HEK293T (cell line): ENCODE measurements at places on chromosomes 16 and 17.
A peak's percentile ranks its signal among the peaks of the same experiment; 100 is the strongest.

DNA sequence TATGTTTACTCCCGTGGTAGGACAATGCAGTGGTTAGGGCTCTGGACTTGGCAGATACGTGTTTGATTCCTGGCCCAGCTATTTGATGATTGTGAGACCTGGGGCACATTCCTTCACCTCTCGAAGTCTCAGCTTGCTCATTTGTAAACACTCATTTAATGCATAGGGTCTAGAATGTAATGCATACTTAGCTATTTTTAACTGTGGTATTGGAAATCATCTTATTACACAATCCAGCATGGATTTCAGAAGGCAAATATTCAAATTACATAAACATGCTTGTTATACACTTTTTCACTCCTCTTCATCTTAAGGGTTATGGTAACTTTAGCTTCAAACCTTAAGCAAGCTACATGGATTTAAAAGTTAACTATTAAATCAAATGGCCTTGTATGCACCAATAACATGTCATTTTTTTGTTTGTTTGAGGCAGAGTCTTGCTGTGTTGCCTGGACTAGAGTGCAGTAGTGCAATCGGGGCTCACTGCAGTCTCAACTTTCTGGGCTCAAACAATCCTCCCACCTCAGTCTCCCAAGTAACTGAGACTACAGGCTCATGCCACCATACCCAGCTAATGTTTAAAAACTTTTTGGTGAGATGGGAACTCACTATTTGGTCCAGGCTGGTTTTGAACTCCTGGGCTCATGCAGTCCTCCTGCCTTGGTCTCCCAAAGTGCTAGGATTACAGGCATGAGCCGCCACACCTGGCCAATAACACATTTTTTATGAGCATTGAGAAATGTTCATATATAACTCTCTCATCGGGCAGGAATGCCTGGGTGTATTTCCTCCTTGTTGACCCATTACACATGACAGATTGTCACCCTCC is 52.5 kb downstream of the VAT1L start:
- DNase-seq: no peak

- DNase-seq: peak; percentile 81
These were observed 3.6 kb upstream of the ZNHIT3 start for GRCh38 chr17:36482611-36483504.

DNA sequence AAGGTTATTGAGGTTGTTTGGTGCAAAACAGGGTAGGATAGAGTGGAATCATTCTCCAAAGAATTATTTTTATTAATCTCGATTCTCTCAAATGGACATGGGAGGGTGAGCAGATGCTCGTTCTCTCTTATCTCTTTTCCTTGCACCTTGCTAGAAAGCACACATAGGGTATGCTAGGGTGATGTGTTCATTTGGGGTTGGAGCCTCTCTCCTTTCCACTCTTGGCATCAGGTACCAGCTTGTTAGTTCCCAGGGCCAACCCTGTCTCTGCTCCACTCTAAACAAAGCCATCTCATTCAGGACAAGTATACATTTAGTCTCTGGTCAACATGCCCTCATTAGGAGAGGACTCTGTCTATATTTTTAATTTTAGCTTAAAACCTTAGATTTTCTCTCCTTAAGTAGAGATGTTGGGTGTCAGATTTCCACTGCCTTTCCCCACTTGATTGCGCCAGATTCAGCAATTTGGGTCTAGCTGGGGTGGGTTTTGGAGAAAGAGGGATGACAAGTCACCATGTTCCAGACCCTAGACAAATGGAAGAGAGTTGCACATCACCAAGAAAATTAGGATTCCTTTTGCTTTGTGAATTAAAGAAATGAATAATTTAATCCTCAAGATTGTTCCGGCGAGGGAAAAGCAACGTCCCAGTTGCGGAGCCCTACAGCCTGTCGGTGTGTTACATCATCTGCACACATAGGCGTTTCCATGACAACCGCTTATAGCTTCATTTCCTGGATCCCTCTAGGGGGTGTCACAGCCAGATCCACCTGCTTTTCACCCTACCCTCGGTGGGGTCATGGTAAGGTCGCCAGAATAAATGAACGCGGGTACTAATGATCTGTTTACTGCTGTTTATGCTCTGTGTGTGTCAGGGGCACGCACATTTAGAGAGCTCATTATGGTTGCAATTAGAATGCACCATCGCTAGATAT is 41.6 kb downstream of the SNX11 start:
- DNase-seq: peak; percentile 76

DNA sequence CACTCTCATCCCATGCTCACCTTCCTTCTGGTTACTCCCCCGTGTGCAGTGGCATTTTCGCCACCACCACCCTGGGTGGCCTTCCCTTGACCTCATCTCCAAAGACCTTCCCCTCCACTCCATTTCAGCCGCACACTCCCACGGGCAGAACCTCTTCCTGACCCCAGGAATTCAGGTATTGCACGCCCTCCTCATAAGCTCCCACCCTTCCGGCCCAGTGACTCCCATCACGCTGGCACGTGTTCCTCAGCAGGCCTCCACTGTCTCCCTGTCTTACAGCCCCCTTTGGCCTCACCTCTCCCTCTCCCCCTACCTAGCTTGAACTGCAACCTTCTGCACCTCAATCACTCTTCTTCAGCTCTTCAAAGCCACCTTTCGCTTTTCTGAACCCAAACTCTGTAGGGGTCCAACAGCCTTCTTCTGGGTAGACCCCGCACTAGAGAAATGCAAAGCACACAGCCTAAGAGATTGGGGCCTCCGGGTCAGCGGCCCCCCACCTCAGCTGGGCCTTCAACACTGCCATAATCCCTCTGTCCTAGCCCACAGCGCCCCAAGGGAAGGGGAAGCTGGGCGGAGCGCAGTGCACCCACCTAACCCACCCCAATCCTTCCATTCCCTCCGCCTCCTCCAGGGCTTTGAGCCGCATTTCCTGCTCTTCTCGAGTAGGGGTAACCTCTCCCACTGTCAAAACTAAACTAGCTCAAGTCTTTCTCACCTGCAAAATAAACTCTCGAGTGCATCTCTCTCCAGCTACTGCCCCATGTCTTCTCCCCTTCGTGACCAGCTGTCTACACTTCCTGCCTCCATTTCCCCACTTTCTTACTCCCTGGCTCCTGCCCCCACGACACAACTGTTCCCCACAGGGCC is 1.7 kb upstream of the TMEM97 start:
- no peak for DNase-seq

- DNase-seq: no peak
These were observed 11.0 kb downstream of the CYB561 start for GRCh38 chr17:63434951-63435571.

DNA sequence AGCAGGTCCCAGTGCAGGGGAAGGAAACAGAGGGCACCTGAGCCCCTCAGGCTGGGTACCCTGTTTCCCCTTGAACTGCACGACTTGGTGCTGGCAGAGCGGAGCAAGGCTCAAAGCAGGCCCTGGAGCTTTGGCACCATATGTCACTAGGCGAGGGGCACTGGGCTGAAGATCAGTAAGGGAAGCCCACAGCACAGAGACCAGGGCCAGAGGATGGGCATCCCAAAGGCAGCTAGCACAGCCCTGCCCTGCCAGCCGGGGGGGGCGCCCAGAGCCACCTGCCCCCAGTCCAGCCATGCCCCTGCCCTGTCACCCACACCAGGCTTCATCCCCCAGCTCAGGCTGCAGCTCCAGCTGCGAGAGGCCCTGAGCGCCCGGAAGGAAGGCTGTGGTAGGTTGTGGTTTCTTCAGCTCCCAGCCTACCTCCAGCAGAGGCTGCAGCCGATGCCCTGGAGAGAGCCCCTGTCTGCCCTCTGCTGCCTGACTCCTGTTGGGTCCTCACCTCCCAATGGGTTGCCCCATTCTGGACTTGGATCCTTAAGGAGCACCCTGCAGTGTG is 10.9 kb downstream of the NHERF1 start:
- DNase-seq: no peak

GRCh38 chr17:66749217-66749832 is 85.6 kb upstream of the CACNG5 start:
- no peak for DNase-seq

GRCh38 chr17:50093246-50093645 is 1.9 kb upstream of the PDK2 start:
- no peak for DNase-seq

DNA sequence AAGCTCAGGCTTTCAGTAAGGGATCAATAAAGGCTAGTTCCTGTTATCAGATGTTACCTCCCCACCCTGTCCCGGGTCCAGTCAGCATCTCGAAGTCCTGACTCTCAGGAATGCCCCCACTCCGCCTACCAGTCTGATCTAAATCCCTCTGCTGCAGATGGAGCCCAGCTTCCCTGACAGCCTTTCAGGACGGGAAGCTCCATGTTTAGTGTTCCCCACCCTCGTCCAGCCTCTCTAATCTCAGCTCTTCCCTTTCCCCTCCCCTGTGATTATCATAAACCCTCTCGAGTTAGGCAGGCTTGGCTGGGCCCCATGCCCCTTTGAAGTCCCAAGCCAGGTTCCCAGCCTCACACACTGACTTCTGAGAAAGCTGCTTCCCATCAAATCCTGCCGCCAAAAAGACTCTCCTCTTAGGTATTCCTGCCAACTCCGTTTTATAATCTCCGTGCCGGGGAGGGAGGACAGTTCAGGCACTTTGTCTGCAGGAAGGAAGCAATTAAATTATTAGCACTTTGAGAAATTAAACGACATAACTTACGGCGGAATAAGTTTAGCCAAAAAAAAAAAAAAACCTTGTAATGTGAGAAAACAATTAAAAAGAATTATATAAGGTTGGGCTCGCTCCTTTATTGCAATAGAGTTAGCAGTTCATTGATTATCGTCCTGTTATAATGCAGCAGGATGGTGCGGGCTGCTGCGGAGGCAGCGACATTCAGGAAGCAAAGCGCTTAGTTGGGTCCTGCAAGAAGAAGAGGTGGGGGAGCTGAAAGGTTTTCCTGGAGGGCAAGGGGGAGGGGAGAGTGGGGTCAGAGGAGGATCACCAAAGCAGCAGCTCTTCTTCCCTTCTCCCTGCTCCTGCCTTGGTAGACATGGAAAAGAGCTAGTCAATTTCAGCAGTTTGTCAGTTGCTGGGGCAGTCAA is 16.8 kb upstream of the ETV4 start:
- no peak for DNase-seq

DNA sequence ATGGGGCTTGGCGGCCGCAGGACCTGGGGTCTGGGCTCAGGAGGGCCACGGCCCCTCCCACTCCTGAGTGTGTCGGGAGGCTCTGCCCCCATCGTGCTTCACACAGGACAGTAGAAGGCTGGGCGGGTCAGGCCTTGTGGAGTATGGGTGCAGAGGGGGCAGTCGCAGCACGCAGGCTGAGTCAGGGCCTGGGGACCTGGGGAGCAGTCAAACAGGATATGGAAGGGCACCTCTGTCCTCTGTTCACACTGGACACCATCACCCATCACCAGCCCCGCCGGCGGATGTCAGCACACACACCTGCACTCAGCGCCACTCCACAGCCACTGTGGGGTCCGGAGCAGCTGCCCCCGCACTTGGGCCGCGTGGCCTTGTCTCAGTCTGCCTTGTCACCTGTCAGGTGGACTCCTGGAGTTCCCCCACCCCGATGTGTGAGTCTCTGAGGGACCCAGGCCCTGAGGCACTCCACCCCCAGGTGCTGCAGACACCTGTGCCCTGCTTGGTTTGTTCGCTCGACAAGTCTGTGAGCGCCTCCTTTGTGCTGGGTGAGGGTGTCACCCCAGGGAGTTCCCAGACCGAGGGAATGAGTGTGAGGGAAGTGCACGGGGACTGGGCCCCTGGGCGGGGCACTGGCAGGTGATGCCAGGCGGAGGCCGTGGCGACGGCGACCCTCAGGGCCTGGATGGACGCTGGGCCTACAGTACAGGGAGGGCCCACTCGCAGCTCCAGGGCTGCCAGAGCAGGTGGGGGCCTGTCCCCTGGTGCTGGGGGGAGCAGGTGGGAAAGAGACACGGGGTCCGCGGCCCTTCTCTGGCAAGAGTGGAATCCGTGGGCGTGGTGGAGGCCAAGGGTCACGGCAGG is 31.7 kb downstream of the ZFPM1 start:
- DNase-seq: no peak

GRCh38 chr16:16938009-16938408 is 532.8 kb downstream of the XYLT1 start:
- no peak for DNase-seq

DNA sequence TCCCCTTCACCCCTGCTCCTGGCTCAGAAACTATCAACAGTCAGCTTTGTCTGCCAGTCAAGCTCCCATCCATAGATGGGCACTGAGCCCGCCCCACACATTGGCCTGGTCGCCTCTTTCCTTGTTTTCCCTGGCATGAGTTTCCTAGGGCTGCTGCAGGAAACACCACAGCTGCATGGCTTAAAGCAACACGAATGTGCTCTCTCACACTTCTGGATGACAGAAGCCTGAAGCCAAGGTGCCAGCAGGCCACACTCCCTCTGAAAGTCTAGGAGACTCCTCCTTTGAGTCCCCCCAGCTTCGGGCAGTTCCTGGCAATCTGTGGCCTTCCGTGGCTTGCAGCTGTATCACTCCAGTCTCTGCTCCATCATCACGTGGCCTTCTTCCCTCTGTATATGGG is 69.9 kb downstream of the TBC1D16 start:
- DNase-seq: no peak

GRCh38 chr16:5002699-5003143 is 31.0 kb downstream of the NAGPA start:
- no peak for DNase-seq

DNA sequence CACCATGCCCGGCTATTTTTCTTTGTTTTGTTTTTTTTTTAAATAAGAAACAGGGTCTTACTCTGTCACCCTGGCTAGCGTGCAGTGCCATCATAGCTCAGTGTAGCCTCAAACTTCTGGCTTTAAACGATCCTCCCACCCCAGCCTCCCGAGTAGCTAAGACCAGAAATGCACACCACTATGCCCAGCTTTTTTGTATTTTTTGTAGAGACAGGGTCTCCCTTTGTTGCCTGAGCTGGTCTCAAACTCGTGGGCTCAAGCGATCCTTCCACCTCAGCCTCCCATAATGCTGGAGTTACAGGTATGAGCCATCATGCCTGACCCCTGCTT is 59.7 kb downstream of the WWP2 start:
- no peak for DNase-seq

- DNase-seq: no peak
These were observed 2.3 kb downstream of the TP53 start for GRCh38 chr17:7684851-7685532.

DNA sequence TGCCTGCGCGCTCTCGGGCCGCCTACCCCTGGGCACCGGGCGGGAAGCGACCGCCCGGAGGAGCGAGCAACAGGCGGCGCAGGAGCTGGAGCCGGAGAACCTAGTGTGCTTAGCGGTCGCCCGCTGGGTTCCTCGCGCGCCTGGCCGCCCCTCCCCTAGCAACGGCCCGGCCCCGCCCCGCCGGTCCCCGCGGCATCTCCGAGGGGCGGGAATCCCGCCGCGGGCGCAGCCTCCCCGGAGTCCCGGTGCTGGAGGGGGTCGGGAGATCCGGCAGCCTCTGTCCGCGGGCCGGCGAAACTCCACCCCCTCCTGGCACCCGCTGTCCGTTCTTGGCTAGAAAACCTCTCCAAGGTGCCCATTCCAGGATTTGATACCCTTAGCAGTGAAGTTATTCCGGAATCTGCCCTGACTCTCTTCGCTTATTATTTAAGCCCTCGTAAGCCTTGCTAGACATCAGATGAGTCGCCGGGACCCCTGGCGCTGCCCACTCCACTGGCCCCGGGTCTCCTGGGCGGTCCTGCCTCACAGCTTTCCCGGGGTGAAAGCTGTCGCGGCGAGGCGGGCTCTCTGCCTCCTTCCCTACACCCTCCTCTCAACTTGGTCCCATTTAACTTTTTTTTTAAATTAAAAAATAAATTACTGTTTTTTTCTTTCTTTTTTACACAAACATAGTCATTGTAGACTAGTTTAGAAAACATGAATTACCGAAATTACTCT is at the start of gene RPRML:
RPRML (minus strand) TSS at position 107 of the 717 bp plus-strand sequence. CDS start 246 bp downstream, outside the sequence.
- peak; percentile 70 for DNase-seq

GRCh38 chr17:8794636-8795035 is 4.5 kb downstream of the MFSD6L start:
- DNase-seq: no peak

- DNase-seq: no peak
These were observed 31.5 kb downstream of the NLRP1 start for GRCh38 chr17:5552841-5553240.
